ENCODE measurements at places on chromosomes 6 and 20.

DNA sequence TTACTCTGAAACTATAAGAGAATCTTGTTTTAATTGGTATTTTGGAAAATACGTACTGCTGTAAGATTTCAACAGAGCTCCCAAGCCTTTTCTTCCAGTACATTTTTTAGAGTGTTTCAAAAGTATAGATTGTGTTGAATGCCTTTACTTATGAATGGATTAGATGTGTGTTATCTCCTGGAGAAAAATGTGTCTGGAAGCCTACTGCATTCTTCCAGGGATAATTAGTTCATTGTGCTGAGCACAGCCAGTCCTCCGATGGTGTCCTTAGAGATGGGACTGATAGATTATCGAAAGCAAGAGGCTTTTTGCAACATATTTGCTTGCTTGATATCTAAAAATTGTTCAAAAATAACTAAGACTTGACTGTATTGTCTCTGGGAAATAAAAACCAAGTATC, 114.2 kb downstream of the PLEKHG1 start:
- DNase-seq, result no peak

GRCh38 chr6:132214716-132215115, 186.6 kb downstream of the MOXD1 start:
- no peak for DNase-seq

DNA sequence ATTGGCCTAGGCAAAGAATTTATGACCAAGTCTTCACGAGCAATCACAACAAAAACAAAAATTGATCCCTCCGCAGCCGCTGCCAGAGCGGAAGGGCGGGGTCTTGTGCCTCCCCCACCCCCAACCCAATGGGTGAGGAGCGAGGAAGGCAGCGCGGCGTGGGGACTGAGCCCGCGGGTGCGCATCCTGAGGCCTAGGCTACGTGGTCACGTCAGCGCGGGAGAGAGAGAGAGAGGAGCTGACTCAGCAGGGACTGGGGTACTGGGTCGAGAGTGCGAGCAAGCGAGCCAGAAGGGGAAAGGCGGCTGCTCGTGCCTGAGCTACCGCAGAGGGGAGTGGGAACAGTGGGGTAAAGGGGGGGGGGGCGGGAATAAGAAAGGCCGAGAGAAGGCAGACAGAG, 90.1 kb upstream of the FERMT1 start:
- DNase-seq, result no peak

- DNase-seq, result no peak
These were observed 36.5 kb upstream of the MLN start for GRCh38 chr6:33840048-33840926.

DNA sequence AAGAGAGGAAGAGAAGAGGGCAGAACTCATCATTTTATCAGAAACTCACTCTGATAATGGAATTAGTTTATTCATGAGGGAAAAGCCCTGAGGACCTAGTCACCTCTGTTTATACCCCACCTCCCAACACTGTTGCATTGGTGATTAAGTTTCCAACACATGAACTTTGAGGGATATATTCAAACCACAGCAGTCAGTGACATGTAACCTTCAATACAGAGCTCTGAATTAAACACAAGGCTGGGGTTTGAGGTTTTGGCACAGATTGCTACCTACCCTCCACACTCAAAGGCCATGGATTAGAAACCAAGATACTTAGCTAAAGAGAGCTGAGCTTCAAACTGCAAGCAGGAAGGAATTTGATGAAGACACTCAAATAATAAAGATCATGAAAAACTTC, 48.5 kb upstream of the MOCS1 start:
- no peak for DNase-seq

DNA sequence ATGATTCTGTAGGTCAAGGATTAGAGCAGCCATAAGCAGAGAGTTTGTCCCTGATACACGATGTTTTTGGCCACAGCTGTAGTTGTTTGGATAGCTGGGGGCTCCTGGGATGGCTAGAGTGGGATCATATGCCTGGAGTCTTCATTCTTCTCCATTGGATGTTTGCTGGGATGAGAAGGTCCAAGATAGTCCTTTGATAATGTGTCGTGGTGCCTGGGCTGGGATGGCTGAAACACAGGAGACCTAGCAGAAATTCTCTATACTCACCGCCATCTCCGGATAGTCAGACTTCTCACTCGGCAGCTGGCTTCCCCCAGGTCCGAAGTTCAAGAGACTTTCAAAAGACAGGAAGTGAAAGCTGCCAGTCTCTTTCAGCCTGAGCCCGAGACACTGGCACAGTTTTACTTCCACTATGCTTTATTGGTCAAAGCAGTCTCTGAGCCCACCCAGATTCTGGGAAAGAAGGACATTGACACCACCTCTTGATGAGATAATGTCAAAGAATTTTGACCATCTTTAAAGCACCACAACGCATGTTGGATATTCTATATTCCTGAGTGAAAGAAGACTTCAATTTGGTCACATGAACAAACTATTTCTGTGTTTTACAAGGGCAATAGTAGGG, 16.0 kb downstream of the MARCKS start:
- DNase-seq, result no peak

DNA sequence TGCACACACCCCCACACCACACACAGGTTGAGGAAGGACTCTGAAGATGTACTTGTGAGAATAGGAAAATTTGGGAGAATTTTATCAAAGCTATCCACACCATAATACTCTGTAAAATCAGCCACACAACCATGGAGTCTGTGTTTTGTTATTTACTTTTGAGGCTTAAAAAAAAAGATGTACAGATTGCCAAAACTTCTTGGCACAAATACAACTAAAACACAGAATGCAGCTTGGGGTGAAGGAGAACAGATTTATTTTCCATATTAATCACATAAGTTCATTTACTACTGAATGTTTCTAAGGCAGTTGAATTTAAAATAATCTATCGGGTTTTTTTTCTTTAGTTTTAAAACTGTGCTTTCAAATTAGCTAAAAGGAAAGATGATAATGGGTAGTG, 32.8 kb upstream of the KCNQ5 start:
- no peak for DNase-seq

DNA sequence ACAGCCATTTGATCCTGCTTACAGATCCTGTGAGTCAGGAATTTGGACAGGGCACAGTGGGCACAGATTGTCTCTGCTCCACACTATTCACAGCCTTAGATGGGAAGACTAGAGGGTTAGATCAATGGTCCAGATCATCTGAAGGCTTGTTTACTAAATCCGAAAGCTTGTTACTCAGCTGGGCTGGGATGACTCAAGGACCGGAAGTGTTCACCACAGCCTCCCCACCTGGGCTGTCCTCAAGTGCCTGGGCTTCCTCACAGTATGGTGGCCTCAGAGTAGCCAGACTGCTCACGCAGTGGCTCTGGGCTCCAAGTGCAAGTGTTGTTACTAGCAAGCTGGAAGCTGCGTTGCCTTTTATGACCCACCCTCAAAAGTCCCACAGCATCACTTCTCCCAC, 75.4 kb upstream of the INSM1 start:
- DNase-seq, result no peak

- DNase-seq, result no peak
These were observed 21.5 kb downstream of the MANBAL start for GRCh38 chr20:37310951-37311350.

GRCh38 chr6:99241905-99242534, 107.5 kb downstream of the FAXC start:
- no peak for DNase-seq

DNA sequence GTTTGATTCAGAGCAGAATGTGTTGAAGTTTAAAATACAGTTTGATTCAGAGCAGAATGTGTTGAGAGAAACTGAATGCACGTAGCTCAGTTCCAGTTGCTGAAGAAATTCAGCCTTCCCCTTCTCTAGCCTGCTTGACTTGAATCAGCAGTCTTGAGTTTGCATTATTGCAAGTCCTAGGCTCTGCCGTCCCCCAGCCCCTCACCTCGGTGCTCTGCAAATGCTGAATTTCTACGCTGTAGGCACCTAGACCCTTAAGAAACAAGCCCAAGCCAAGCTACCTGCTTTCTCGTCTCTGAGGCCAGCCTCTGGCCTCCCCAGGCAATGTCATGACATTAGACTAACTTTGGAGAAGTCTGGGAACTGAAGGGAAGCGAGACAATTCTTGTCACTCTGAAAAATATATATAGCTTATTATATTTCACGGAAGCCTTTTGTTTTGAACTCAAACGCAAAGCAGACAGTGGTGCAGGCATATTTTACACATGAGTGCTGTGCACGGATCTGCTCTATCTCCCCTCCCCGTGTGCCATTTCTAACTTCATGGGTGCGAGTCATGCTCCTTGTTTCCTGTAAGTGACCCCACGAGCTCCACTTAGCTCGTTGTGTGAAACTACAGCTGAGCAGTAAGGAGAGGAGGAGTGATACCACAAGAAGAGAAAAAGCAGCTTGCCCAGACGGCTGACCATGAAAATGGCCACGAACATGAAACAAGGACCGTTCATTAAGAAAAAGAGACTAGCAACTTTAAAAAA, 71.4 kb upstream of the DUSP22 start:
- DNase-seq, result no peak

DNA sequence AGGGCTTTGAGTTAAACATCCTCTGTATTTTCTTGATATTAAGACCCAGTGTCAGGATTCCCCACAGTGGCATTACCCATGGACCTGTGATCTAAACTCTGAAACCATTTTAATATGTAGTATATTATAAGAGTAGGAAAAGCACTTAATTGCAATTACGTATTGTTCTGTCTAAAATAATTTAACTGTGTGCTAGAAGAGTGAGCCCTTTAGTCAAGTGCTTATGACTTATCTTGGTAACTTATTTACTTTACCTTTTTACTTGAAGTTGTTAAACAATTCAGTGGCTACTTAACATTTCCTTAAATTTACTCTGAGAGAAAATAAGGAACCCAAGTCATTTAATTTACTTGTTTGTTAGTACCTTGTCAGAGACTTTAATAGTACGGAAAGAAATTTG, 173.6 kb downstream of the CDKAL1 start:
- DNase-seq, result no peak

- no peak for DNase-seq
These were observed 224.3 kb downstream of the LRFN2 start for GRCh38 chr6:40362859-40363258.

- no peak for DNase-seq
These were observed 6.0 kb downstream of the TLDC2 start for GRCh38 chr20:36881888-36882287.

GRCh38 chr6:15392182-15392581, 146.3 kb downstream of the JARID2 start:
- DNase-seq, result no peak

DNA sequence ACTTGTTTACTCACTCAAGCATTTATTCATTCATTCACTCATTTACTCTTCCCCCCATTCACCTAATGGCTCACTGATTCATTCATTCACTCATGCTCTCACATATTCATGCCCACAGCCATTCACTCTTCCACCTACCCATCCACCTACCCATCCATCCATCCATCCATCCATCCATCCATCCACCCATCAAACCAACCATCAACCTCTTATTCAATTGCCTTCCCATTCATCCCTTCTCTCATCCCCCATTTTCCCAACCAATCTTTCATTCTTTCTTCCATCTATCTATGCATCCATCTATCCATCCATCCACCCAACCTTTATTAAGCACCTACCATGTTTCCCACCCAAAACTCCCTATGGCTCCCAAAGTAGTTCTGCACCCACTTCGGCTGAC, 1.6 kb upstream of the ARHGAP40 start:
- DNase-seq, result no peak

DNA sequence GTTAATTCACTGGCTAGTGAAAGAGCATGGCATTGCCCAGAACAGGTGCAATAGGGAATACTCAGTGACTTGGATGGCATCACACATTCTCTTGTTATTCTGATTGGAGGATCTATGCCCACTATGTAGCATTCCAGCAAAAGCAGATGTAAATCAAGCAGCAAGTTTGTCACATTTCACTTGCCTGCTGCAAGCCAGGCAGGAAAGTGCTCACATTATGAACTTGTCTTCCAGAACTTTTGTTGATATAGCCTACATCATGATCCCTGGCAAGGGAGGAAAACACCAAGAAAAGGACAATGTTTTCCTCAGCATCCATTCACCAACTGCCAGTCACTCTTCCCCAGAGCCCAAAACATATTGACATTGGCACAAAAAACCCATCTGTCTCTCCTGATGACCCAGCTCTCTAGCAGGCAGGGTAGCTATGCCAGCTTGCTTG, 77.8 kb downstream of the ARHGAP18 start:
- DNase-seq, result no peak

- DNase-seq, result no peak
These were observed 120.1 kb downstream of the SLC23A2 start for GRCh38 chr20:4881006-4881730.

DNA sequence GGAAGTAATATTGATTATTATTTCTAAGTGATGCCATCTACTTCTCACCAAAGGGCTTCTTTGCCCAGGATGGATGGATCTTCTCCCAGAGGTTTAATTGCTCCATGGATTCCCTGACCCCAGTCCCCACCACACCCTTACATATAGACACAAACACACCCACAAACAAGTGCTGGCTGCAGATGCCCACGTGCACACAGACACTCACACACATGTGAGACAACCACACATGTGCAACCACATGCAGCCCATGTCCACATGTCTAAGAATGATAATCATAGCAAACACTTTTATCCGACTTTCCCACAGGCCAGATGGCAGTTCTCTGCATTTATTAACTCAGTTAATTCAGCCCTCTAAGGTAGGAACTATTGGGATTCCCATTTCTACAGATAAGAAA, 44.2 kb downstream of the MAFB start:
- no peak for DNase-seq

GRCh38 chr20:55103188-55103587, 627.8 kb downstream of the DOK5 start:
- no peak for DNase-seq

DNA sequence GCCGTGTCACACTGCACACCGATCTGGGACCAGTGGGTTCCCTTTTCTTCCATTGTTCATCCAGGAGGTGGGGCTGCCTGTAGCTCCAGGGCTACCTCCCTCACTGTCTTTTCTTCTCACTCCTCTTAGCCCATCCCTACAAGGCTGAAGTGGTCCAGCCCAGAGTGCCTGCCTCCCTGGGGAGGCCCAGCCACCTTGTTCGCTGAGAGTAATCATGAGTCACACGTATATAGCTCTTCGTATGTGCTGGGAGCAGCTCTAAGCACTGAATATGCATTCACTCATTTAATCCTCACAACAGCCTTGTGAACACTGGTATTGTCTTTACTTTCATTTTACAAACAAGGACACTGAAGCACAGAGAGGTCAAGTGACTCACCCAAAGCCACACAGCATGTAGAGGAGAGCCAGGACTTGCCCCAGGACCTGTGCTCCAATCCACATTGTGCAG, 14.7 kb upstream of the CCDC167 start:
- no peak for DNase-seq

- DNase-seq, result no peak
These were observed 173.0 kb downstream of the AIG1 start for GRCh38 chr6:143233554-143234285.

- no peak for DNase-seq
These were observed 23.0 kb downstream of the CEP57L1 start for GRCh38 chr6:109118337-109118736.

DNA sequence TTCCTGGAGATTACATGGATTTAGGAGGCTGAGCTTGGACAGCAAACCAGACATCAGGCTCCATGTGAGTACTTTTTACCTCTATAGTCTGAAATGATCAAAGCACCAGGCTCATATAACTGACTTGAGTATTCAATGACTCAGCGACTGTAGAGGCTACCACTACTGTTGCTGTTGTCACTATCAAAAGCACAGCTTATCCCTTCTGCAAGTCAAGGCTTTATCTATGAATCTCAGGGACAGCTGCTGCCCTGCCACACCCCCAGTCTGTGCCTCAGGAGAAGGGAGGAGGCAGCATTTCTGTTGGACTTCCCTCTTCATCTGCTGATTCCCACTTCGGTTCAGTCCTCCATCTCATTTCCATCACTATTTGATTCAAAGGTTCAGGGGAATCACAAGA, 80.5 kb upstream of the CNR1 start:
- no peak for DNase-seq

All from T-helper 9 cell (primary cell).